B cell (primary cell): ENCODE measurements at places on chromosomes 4 and X. TPM values are rescaled to one million over a fixed set of nuclear protein-coding genes. Genes with fewer than 3 reads are reported as not detected.

SORCS2 gene
- total RNA-seq = not detected in 2 replicates

DNA sequence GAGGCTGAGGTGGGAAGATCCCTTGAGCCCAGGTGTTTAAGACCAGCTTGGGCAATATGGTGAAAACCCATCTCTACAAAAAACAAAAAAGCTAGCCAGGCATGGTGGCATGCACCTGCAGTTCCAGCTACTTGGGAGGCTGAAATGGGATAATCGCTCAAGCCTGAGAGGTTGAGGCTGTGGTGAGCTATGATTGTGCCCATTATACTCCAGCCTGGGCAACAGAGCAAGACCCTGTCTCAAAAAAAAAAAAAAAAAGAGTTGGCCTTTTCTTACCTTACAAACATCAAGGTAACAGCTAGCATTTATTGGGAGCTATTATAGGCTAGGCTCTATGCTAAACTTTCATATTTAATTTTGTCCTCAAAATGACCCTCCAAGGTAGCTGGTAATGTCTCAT is 43.4 kb downstream of the PTTG2 start:
- no peak overlapping the region for H3K4me3 ChIP-seq
- H3K27me3 ChIP-seq = no peaks in the 10 kb centered on the region
- no peak overlapping the region for H3K27ac ChIP-seq
- H3K4me1 ChIP-seq = peaks cover 15% of the 10 kb centered on the region
- H3K36me3 ChIP-seq = peaks cover 6% of the 10 kb centered on the region

DOK7 gene
- total RNA-seq = 21.1 and 24.1 TPM in 2 replicates

- no peak overlapping the region for H3K4me3 ChIP-seq
- H3K27ac ChIP-seq = no peak overlapping the region
- no peaks in the 10 kb centered on the region for H3K4me1 ChIP-seq
- H3K36me3 ChIP-seq = no peaks in the 10 kb centered on the region
- H3K27me3 ChIP-seq = no peaks in the 10 kb centered on the region
Measured at GRCh38 chrX:116409219-116409618, 27.2 kb upstream of the SLC6A14 start.

- H3K4me3 ChIP-seq = no peak overlapping the region
- H3K27me3 ChIP-seq = no peaks in the 10 kb centered on the region
- no peak overlapping the region for H3K27ac ChIP-seq
- no peak for DNase-seq
- peaks cover 3% of the 10 kb centered on the region for H3K36me3 ChIP-seq
Measured at GRCh38 chrX:2311501-2311900, 189.3 kb downstream of the DHRSX start.

ATP8A1 gene
- total RNA-seq = 51.8 and 54.3 TPM in 2 replicates

HPGD gene
- 0.63 TPM in 1 of 2 replicates, not detected in the other for total RNA-seq

GRCh38 chrX:80747832-80748231 is 61.8 kb downstream of the BRWD3 start:
- no peak overlapping the region for H3K27ac ChIP-seq
- DNase-seq = no peak
- peaks cover 9% of the 10 kb centered on the region for H3K36me3 ChIP-seq
- H3K4me3 ChIP-seq = no peak overlapping the region
- no peaks in the 10 kb centered on the region for H3K4me1 ChIP-seq
- no peaks in the 10 kb centered on the region for H3K27me3 ChIP-seq

- H3K4me1 ChIP-seq = no peaks in the 10 kb centered on the region
- H3K27me3 ChIP-seq = peaks cover 7% of the 10 kb centered on the region
- no peak overlapping the region for H3K27ac ChIP-seq
- H3K36me3 ChIP-seq = no peaks in the 10 kb centered on the region
- no peak overlapping the region for H3K4me3 ChIP-seq
- no peak for DNase-seq
Measured at GRCh38 chr4:152950402-152951274, 14.5 kb downstream of the FHDC1 start.

DNA sequence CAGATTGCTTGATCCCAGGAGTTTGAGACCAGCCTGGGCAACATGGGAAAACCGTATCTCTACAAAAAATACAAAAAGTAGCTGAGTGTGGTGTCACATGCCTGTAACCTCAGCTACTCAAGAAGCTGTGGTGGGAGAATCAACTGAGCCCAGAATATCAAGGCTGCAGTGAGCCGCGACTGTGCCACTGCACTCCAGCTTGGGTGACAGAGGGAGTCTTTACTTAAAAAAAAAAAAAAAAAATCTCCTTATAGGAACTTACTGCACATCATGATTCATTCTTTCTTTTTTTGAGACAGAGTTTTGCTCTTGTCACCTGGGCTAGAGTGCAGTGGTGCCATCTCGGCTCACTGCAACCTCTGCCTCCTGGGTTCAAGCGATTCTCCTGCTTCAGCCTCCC is 24.3 kb downstream of the UPF3B start:
- no peaks in the 10 kb centered on the region for H3K27me3 ChIP-seq
- H3K4me1 ChIP-seq = no peaks in the 10 kb centered on the region
- no peak for DNase-seq
- no peak overlapping the region for H3K4me3 ChIP-seq

DNA sequence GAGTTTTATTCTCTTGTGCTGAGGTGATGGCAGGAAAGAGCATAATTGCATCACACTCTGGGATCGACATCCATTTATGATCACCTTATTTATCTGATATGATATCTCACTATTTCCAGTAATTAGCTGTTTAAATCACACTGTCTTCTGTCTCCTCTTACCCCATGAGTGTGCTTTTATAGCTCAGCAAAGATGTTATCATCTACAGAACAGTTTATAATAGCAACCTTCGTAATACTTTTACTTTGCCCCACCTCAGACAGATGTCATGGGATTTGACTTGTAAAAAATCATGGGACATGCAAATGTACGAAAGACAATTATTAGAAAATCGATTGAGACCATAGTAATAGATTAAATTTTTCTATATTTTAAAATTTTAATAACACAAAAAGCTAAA is 1122.3 kb upstream of the PCDH10 start:
- no peaks in the 10 kb centered on the region for H3K36me3 ChIP-seq
- no peaks in the 10 kb centered on the region for H3K4me1 ChIP-seq
- H3K27ac ChIP-seq = no peak overlapping the region
- DNase-seq = no peak
- no peak overlapping the region for H3K4me3 ChIP-seq
- no peaks in the 10 kb centered on the region for H3K27me3 ChIP-seq

GRCh38 chr4:78775303-78776078 is 659 bp upstream of the BMP2K start:
- H3K27ac ChIP-seq = peak overlapping the region; percentile 98
- peak; percentile 94 for DNase-seq
- no peaks in the 10 kb centered on the region for H3K36me3 ChIP-seq
- H3K4me1 ChIP-seq = peaks cover 35% of the 10 kb centered on the region

SPANXN5 gene
- not detected in 2 replicates for total RNA-seq

- no peak overlapping the region for H3K27ac ChIP-seq
- H3K36me3 ChIP-seq = no peaks in the 10 kb centered on the region
- DNase-seq = no peak
- H3K4me1 ChIP-seq = no peaks in the 10 kb centered on the region
Measured at GRCh38 chr4:48247142-48247877, 22.3 kb downstream of the TEC start.

DNA sequence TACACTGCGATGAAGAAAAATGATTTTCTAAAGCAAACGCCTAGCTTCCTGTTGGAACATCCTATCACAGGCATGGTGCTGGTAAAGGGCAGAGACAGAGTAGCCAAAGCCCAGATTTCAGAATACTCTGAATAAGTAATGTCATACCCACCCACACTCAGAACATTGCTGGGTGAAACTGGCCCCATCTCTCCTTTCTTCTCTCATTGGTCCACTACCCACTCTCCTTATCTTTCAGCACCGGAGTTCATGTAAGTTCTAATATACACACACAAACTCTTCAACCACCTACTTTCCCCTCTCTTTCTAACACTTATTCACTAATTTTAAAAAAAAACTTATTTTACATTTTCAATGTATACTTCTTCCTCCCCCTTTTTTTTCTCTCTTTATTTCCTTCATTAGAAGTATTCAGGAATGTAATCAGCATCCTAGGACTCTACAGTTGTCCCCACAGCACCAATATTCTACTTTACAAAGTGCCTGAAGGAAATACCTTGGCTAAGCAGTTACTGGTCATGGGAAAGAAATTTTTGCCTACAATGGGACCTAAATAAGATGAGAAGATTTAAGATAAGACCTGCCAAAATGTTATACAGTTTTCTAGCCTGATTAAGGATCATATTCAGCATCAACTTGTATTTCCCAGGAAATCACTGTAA is 63.0 kb downstream of the SEC24D start:
- DNase-seq = no peak
- no peak overlapping the region for H3K4me3 ChIP-seq
- H3K27ac ChIP-seq = no peak overlapping the region
- no peaks in the 10 kb centered on the region for H3K4me1 ChIP-seq
- no peaks in the 10 kb centered on the region for H3K27me3 ChIP-seq
